ENCODE measurements at places on chromosomes 4 and X. TPM values are rescaled to one million over a fixed set of nuclear protein-coding genes. Genes with fewer than 3 reads are reported as not detected.

PABPC5 gene
- 2.5 TPM for total RNA-seq

DNA sequence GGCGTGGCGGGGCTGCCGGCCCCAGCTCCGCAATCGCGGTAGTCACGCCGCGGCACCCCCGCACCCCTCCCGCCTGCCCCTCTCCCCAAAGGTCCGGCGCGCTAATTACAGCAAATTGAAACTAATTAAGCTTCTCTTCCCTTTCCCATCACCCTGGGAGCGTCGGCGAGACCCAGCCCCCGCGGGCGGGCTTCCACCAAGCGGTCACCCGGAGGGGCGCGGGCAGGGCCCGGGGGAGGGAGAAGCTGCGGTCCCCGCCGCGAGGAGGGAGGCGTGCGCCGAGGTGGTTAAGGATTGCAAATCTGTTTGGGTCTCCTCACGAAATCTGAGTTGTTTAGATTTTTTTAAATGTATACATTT is 13.1 kb downstream of the ARX start:
- DNase-seq = no peak

DNA sequence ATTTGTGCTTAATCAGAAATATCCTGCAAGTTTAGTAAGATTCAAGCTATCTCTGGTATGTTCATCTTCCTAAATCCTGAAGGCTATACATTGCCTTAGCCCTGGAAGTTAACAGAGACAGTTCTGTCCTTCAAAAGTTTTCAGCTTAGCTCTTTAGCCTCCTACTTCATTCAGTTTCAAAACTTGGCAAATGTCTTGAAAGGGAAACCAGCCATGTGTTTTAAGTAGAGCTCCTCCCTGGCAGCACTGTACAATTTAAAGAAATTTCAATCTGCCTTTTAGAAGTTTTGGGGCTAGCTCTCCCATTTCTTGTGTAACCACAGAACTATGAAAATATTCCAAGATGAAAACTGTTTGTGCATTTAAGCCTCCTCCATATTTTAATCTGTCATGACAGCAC is 47.0 kb downstream of the FANCB start:
- DNase-seq = no peak

- no peak for DNase-seq
Measured at GRCh38 chrX:111402344-111402743, 9.6 kb downstream of the DCX start.

GRCh38 chr4:150820409-150820808 is 194.7 kb downstream of the LRBA start:
- no peak for DNase-seq
